H9 (cell line): ENCODE measurements at places on chromosomes 12 and 14. TPM values are rescaled to one million over a fixed set of nuclear protein-coding genes. Genes with fewer than 3 reads are reported as not detected.

Gene SMCO2
- total RNA-seq: 0.20 TPM in 2 replicates

Gene NEUROD4
- not detected in 2 replicates for total RNA-seq

DNA sequence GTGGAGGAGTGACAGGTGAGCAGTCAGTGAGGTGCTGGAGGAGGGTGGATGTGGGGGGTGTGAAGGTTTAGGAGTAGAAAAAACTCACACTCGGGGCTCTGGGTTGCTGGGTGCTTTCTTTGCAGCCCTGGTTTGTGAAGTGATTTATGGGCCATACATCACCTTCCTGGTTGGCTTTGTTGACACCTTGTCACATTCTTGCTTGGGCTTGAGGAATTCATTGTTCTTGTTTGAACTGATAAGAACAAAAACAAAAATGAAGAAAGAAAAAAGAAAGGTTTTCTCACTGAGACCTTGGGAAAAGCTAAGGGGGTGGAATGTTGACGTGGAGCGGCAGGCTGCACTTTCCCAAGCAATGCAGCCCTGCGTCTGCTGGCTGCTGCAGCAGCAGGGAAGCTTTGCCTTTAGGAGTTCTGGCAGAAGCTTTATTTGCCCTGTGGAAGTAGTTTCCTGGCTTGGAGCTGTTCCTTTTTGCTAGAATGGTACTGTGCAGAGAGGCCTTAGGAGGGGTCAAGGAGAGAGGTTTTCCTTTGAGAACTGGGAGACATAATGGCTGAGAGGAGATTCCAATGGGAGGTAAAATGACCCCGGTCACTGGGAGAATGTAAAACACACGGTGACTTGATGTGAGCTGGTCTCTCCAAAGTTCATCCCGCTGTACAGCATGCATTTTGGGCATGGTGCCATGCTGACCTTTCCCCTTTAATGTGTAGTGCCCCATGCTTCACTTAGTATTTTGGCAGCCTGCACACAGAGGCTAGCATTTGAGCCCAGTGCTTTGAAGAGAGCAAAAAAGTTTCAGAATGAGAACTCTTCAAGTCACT is 52.8 kb downstream of the HMGA2 start:
- no peak overlapping the region for H3K4me3 ChIP-seq
- no peaks in the 10 kb centered on the region; the same call in 1 of the 2 replicates for H3K36me3 ChIP-seq
- peak; percentile 44 for DNase-seq
- H3K27ac ChIP-seq: peak overlapping the region; percentile 37
- H3K27me3 ChIP-seq: no peaks in the 10 kb centered on the region

DNA sequence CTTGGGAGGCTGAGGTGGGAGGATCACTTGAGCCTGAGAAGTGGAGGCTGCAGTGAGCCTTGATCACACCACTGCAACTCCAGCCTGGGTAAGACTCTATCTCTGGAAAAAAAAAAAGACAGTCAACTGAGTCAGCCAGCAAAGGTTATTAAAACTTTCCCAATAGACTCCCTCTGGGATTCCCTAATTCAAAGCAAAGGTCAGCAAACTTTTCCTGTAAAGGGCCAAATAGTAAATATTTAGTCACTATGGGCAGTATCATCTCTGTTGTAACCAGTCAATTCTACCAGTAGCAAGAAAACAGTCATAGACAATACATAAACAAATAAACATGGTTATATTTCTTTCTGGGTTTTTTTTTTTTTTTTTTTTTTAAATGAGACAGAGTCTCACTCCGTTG is 122.5 kb downstream of the IPO8 start:
- H3K27me3 ChIP-seq: no peaks in the 10 kb centered on the region
- no peaks in the 10 kb centered on the region for H3K36me3 ChIP-seq
- H3K4me1 ChIP-seq: no peaks in the 10 kb centered on the region
- no peak for DNase-seq

Gene IGF1
- total RNA-seq: not detected in 2 replicates

Gene GRIP1
- 16.5 and 19.5 TPM in 2 replicates for total RNA-seq

- no peaks in the 10 kb centered on the region for H3K36me3 ChIP-seq
- H3K27me3 ChIP-seq: no peaks in the 10 kb centered on the region
- H3K4me3 ChIP-seq: no peak overlapping the region
- H3K4me1 ChIP-seq: no peaks in the 10 kb centered on the region
- DNase-seq: no peak
These were observed 161.1 kb upstream of the NOS1 start for GRCh38 chr12:117522559-117522958.

DNA sequence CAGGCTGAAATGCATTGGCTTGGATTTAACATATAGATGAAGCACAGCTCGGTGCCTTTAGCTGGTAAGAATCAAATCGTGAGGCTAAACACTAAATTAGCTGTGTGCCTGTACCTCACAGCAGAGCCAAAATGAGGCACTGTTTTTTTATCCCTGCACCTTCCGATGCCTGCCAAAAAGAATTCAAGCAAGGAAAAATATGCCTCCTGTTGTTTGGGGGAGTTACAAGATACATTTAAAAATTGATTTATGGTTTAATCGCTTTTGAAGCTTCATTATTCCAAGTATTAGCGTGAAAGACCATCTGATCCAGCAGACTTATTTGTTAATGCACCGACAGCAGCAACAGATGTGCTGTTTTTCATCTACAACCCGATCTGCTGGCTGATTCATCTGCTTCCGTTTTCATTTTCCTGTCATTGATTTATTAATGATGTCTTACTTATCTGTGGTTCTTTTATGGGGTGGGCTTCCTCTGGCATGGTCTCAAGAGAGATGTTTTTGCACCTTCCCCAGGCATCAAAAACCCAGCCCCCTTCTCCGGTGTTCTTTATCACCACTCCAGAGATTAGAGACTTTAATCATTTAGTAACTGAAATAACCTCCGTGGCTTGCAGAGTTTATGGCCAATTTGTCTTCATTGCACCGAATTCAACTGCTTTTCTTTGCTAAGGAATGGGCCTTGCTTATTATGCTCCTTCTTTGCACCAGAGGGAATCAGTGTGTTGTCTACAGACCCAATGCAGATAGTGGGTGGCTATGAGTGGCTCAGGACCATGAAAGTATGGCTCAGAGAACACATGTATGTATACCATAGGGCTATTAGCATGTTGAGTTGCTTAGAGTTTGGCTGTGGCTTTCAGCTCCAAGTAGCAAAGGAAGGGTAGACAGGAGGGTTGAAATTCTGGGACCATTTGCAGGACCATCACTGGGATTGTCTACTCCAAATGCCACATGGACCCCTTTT is 166.8 kb upstream of the TMEM260 start:
- DNase-seq: no peak
- no peak overlapping the region for H3K4me3 ChIP-seq
- no peaks in the 10 kb centered on the region for H3K36me3 ChIP-seq
- H3K27me3 ChIP-seq: no peaks in the 10 kb centered on the region
- H3K27ac ChIP-seq: no peak overlapping the region
